ENCODE measurements at places on chromosomes 2 and 18.

DNA sequence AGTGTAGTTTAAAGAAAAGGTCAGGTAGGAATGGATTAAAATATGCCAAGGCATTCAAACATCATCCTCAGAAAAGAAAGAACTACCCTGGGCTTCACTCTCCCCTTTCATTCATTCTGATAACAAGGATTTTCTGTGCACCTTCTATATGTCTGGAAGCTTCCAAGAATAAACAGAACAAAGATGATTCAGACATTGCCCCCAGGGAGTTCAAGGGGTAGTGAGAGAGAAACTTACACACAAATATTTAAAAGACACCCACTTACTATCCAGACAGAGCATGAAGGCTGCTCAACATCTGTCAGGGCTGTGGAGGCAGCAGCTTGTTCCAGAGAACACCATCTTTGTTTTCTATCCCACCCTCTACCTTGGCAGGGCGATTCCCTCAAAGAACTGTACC, 140.5 kb downstream of the ALK start:
- no peak for DNase-seq

DNA sequence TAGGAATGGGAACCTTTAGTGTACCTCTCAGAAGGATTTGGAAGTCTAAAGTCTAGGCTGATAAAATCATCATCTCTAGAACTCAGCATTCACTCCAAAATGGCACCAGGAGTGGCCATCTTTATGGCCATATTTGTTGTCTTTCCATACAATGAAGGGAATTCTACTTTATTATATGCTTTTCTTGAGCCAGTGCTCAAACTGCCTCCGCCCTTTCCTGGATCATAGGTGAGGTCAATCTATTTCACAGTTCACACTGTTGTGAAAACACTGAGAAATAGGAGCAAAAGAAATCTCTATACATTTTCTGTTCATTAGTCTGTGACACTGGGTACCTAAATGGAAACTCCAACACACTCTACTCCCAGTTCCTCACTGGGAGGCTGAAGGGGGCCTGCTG, 55.6 kb downstream of the SP110 start:
- DNase-seq = no peak

GRCh38 chr2:10575609-10576280, 114.0 kb downstream of the NOL10 start:
- no peak for DNase-seq

GRCh38 chr2:110818767-110819481, 86.6 kb downstream of the ACOXL start:
- DNase-seq = no peak

DNA sequence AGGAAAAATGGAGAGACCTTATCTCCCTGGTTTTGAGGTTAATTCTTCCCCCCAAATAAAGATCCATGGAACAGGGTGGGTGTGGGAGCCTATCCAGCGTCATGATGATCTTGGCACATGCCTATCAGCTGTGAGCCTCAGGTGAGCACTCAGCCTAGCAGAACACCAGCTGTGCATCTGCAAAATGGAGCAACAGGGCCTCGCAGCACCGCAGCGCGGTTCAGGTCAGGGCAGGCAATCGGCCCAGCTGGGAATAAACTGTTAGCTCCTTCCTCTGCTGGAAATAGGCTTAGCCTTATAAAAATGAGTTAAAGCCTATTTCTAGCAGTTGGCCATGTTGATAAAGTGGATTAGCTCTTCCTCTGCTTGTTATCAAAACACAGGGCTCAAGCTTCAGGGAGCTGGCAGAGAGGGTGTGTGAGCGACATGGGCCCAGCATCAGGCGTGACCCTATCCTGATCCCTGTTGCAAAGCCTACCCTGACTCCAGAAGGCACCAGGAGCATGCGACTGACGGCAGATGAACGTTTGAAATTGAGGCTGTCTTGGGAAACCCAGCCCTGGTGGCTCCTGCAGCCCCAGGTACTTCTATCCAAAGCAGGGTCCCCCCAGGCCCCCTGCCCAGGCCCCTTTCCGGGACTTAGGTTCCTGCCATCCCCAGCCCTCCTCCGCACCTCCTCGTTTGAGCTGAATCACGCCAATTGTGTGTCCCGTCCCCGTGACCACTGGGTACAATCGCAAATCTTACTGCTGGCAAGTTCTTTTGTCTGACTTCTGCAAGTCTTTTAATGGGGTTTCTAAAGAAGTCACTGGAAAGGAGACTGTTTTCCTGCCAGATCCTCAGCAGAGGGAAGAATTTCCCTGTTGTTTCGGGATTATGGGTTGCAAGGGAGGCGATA, 35.4 kb downstream of the ARHGEF4 start:
- DNase-seq = no peak

- no peak for DNase-seq
Measured at GRCh38 chr18:42527766-42528165, 572.7 kb downstream of the PIK3C3 start.

Data from hippocampal formation (tissue), 2 donors.